ENCODE measurements at places on chromosomes 7 and 10.

DNA sequence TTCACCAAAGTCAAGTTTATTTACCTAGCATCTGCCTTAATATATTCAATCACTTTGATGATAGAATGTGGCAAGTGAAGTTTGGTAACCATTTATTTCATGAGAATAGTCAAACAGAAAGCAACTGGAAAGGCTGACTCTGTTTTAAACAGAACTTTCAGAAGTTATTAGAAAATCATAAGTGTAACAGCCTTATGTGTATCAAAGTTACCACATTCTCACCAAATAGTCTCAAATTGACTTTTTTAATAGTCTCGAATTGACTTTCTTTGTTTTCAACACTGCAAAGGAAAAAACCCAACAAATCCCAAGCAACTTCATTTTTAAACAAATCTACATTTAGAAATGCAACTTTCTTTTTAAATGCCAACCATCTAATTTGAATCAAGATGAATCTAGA, 29.5 kb downstream of the NAMPT start:
- DNase-seq: no peak

- DNase-seq: no peak
These were observed 42.9 kb upstream of the PDZD8 start for GRCh38 chr10:117418121-117418520.

- DNase-seq: no peak
These were observed 2.3 kb downstream of the HOXA10 start for GRCh38 chr7:27171637-27172314.

GRCh38 chr7:21077602-21078001, 290.9 kb upstream of the SP8 start:
- no peak for DNase-seq

DNA sequence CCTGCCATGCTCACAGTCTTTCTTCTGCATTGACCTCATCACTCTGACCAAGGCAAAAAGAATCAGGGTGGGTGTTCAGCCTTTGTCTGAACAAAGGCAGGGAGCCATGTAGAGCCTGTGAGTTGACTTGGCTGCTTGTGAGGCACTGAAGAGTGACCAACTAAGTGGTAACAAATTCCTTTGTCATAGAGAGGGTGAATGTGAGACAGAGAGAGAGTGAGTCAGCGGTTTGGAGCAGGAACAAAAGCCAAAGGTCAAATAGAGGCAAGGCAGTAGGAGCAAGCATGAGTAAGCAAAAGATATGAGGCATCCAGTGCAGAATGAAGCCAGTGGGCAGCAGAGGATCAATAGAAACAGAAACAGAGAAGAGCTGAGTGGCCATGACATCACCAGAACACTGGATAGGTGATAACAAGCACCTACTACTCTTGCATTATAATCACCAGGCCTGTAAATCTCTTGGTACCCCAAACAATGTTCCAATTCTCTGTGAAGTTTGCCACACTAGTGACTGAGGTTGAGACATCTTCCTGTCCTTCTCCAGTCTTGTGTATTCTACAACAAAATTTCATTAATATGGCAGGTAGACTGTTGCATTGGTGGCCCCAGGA, 116.2 kb upstream of the LAMB4 start:
- no peak for DNase-seq

- DNase-seq: no peak
These were observed 174.4 kb downstream of the ELFN1 start for GRCh38 chr7:1844336-1844950.

All from frontal cortex (tissue), 4 donors.